ENCODE measurements at places on chromosomes 1 and 21.

- no peak for DNase-seq
Observed at GRCh38 chr1:174206148-174206836, 47.0 kb downstream of the RABGAP1L start.

GRCh38 chr1:22263359-22263758 is 120.5 kb upstream of the WNT4 start:
- no peak for DNase-seq

DNA sequence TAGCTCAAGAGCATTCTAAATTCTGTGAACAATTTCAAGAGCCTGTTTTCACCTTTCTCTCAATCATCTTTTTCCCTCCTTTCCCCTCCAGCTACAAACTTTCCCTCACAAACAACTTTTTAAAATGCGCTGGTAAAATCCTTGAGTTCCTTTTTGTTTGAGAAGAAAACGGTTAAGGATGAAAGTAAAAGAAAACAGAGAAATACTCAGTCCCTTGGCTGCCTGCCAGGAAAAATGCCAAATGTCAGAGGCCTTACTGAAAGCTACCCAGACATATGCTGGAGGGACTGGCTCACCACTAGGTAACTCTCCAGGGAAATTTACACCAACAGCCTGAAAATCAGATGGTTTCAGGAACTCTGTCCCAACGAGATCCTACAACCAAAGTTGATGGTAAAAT is 11.0 kb upstream of the SERBP1 start:
- DNase-seq = peak; percentile 61

DNA sequence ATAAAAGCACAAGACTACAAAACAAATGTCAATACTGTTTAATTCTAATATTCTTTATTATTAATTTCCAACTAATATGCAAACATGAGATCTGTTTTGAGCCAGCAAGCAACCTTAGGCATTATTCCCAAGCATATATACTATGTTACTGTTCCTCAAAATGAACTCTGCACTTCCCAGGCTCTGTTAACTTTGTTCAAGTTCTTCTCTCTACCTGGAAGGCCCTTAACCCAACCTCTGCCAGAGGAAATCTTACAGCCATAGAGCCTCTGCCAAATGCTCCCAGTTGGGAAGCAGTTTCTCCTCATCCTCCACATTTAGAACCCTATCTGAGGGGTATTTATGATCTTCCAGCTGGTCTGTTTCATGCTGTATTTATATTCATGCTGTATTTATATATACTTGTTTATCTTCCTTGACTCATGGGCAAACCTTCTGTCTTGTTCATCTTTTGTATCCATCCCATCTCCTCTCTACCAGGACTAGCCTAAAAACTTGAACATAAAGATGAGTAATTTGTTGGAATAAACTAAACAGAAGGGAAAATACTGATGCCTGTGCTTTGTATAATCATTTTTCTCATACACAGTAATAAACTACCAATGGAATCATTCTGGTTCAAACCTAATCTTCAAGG is 5.3 kb downstream of the IVNS1ABP start:
- peak; percentile 79 for DNase-seq

GRCh38 chr21:34887105-34887442 is 162.0 kb downstream of the RUNX1 start:
- DNase-seq = no peak

- peak; percentile 3 for DNase-seq
Observed at GRCh38 chr1:30668024-30668423, 55.4 kb downstream of the MATN1 start.
